Renal cortical epithelial cell (primary cell): ENCODE measurements at places on chromosomes 16 and 17. TPM values are rescaled to one million over a fixed set of nuclear protein-coding genes. Genes with fewer than 3 reads are reported as not detected.

The SHISA9 gene
- total RNA-seq: 21.2 and 21.3 TPM in 2 replicates

The RAP1GAP2 gene
- total RNA-seq: 11.1 and 15.9 TPM in 2 replicates

The SPDYE4 gene
- not detected in 2 replicates for total RNA-seq

The TTYH2 gene
- total RNA-seq: under 0.01 and 0.60 TPM in 2 replicates

The KIFC3 gene
- total RNA-seq: 160 and 445 TPM in 2 replicates

The USB1 gene
- 79.5 and 261 TPM in 2 replicates for total RNA-seq

The PMFBP1 gene
- 1.2 TPM in 1 of 2 replicates, not detected in the other for total RNA-seq

The CHMP1A gene
- total RNA-seq: 109 and 119 TPM in 2 replicates

The C17orf113 gene
- 0.35 and 0.70 TPM in 2 replicates for total RNA-seq

GRCh38 chr17:7848131-7848579, 6.7 kb upstream of the TMEM88 start:
- DNase-seq: no peak

- DNase-seq: no peak
These were observed 6.7 kb downstream of the PRDM7 start for GRCh38 chr16:90070440-90070839.

- DNase-seq: peak; percentile 38
These were observed 22.4 kb upstream of the LGALS9 start for GRCh38 chr17:27608328-27609230.

GRCh38 chr16:526181-527014, 1.1 kb upstream of the CAPN15 start:
- no peak for DNase-seq

DNA sequence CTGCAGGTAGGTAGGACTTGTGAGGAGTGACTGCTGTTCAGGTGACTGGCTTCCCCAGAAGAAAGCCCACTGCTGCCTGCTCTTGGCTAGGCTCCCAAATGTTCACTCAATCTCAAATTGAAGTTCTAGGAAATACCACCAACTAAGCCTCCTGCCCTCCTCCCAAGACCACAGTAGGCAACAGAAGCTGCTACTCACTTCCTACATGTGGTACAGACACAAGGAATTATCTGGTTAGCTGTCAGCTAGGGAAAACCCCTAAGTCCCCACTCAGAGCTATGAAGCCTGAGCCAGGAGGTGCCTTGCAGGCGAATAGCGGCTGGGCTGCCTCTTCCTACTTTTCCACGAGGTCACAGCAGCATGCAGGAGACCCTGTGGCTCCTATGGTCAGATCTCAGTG, 4.9 kb downstream of the FBXO39 start:
- no peak for DNase-seq

DNA sequence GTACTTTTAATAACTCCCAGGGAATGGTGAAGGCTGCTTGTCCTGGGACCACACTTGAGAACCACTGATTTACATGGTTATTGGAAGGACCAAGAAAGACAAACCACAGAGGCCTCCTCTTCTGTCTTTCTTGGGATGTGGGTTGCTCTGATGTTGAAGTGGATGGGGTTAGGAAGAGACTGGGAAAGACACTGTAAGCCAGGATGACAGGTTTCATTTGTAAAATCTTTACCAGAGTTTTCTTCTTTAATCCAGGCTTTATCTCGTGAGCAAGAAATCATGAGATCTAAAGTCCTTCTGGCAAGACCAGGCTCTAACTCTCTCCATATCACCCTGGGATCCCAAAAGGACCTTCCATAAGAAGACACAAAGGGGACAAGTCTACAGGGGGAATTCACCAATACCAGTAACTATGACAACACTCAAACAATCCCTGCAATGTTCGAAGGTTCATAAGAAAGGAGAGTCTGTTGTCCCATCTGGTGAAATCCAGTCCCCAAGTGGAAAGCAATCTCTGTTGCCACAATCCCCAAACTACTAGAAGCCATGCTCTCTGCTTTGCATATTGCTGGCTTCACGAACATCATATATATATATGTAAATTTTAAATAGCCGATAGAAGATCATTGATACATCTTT, 44.8 kb upstream of the CDRT4 start:
- no peak for DNase-seq

GRCh38 chr17:67974598-67975066, 21.6 kb downstream of the C17orf58 start:
- DNase-seq: no peak

GRCh38 chr16:10661737-10662136, 33.0 kb downstream of the TEKT5 start:
- DNase-seq: no peak

GRCh38 chr17:20982589-20983358, 60.0 kb downstream of the USP22 start:
- no peak for DNase-seq

- no peak for DNase-seq
These were observed 720 bp downstream of the METRN start for GRCh38 chr16:715477-716199.

GRCh38 chr16:72066747-72067146, 3.7 kb downstream of the HPR start:
- DNase-seq: peak; percentile 51

DNA sequence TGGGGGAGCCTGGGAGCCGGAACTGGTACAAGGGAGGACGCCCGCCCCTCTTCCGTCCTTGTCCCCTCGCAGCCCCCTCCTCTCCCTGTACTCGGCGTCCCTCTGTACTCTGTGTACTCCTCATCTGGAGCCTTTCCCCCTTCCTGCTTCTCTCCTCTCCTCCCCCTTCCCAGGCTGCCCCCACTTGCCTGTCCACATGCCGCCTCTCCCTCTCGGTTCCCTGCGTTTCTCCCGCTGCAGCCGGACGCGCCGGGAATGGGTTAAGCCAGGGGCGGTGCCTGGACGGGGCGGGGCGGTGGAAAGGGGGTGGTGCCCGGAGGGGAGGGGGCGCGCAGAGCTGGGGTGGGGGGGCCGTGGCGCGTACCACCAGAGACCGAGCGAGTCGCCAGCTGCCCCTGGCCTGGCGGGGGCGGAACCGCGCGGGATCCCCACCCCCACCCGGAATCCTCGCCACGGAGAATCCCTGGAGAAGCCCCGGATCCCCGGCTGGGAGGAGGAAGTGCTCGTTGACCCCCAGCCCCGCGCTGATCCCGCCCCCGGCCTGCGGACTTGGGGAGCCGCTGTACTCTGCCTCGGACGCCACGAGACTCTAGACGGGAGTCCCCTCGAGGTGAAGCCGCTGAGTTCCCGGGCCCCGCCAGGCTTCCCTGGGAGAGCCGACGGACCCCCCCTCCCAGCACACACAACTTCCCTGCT, 22.6 kb downstream of the GJD3 start:
- no peak for DNase-seq

GRCh38 chr16:48011878-48012658, 143.7 kb downstream of the ABCC12 start:
- peak; percentile 11 for DNase-seq

DNA sequence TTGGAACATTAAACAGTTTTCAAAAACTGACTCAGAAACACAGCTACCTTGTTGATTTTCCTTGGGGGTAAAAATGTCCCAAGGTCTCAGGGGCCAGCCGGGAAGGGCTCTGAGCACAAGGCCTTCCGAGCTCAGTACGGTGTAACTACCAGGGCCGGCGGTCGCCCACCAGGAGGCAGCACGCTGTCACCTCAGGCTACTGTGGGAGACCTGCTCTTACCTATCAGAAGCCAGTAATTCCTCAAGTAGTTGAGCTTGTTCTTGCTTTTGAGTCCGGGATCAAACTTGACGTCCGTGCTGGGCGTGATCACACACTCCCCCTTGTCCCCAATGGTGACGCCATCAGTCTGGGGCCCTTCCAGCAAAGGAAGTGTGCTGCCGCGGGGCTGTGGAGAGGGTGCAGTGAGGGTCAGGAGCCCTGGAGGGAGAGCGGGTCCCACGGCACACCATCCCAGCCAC, 43.4 kb upstream of the ICAM2 start:
- peak; percentile 61 for DNase-seq

DNA sequence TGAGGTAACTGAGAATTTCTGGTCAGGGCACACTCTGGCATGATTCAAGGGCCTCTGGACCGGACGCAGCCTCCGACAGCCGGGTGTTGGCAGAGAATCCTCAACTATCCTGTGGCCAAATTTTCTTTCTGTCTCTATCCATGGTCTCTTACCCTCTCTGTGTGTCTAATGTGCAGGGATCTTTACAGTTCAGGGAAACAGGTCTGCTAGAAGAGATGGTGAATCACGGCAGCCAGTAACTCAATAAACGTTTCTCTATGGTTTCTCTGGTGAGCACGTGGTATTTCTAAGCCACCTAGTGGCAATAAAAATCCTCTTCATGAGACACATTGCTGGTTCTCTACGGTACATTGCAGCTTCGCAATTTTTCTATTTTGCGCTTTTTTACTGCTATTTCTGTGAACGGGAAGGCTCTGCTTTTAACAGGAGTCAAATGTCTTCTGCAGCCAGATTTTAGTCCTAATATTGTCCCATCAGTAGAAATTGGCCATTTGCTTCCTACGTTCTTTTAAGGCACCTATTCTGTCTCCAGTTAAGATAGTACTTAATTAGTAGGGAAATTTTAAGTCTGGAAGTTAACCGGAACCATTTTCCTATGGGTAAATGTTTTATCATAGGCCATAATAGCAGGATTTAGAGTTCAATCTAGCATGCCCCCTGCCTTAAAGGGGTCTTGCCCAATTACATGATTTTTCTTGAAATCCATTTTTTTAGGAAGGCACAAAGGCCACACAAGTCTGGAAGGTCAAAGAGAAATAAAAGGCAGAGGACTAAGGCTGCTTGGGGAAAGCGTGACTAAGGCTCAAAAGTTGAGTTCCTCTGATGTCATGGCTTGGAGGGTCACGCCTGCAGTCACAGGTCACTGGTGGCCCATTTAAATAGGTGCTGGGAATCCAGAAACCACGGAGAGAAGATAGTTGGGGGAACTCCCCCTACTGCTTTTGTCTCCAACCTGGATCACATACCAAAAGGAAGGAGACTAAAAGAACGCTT, 31.5 kb downstream of the QPRT start:
- DNase-seq: peak; percentile 88

DNA sequence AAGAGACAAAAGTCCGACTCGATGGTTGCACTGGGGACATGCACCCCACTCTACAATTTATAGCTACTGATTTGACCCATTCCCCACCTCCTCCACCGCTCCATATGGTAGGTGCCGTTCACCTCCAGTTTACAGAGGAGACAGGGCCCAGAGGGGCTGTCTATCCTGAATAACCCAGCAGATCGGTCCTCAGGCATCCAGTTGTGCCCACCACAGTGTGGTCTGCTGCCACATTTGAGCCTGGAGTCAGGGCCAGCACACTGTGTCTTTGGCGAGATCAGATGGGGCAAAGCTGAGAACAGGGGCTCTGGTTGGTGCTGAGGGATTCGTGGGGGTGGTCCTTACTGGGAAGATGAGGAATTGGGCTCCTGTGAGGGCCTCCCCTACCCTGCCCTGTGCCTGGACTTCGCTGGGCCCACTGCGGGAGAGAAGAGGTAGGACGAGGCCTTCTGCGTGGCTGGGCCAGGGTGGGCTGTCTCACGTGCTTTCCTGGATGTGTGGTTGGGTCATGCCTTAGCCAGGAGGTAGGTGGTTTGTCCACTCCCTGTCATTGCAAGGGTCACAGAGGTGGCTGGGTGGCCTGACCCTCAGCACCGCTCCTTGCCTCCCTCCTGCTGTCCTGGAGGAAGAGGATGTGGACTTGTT, 2.8 kb downstream of the ADCY7 start:
- no peak for DNase-seq

DNA sequence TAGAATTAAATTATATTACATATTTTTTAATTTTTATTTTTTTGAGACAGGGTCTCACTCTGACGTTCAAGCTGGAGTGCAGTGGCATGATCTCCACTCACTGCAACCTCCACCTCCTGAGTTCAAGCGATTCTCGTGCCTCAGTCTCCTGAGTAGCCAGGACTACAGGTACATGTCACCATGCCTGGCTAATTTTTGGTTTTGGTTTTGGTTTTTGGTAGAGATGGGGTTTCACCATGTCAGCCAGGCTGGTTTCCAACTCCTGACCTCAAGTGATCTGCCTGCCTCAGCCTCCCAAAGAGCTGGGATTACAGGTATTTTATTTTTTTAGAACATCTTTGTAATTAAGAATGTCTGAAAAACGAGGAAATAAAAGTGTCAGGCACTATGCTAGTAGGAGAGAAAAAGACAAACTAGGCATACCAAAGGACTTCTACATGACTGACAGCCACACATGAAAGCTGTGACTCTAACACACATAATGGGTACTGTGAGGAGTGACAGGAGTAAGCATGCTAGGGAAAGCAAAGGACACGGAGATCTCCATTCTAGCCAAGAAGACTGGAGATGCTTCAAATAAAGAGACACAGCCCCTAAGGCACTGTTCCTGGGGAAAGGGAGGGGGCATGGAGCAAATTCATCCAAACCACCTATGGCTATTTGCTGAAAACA, 7.3 kb downstream of the GNA13 start:
- no peak for DNase-seq

DNA sequence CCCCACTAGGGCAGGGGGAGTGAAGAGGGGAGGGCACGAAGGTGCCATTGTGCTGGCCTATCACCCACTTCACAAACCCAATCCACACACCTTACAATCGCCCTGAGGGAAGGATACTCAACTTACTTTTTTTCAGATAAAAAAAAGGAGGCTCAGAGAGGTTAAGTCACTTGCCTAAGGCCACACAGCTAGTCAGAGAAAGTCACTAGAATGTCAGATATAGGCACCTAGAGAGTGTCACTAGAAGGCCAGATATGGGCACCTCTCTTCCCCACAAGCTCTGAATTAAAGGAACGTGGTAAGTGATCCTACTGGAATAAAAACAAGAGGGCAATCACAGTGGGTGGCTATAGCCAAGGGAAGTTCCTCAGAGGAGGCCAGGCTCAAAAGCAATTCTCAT, 204.5 kb upstream of the ASIC2 start:
- DNase-seq: no peak

- peak; percentile 83 for DNase-seq
These were observed 4.3 kb downstream of the CAMKK1 start for GRCh38 chr17:3888343-3889171.

DNA sequence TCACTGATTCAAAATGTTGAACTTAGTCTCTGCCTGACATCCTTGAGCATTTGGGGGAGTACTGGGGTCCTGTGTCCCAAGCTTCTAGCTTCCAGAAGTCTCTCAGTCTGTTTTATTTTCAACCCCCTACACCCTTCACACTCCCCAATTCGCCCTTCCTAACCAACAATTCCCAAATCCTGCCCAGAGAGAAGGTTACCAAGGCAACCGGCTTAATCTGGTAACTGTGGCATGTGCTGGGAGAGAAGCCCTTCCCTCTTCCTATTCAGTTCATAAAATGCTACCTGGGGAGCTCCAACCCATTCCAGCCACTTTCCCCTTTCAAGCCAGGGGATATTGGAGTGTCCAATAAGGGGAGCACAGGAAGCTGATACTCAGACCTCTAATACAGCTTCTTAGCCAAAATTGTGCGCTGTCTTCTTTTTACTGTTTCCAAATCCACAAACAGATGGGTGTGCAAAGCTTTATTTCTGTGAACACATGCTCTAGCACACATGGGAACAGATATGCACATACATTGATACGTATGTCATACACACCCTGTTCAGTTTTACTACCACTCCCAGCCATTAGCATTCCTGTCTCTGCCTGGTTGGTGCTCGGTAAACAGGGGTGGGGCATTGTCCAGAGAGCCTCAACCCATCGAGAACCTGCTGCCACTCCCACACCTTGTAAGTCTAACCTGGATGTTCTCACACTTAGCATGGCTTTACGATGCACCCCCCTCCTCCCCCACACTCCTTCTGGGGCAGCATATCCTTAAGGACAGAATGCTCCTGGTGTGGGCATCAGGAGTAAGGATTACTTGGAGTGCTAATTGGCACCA, 1.1 kb upstream of the RAPGEFL1 start:
- peak; percentile 47 for DNase-seq
